A549 treated with DMSO at 1 μM for 4 hours (cell line): ENCODE measurements at places on chromosomes 11 and 22. TPM values are rescaled to one million over a fixed set of nuclear protein-coding genes. Genes with fewer than 3 reads are reported as not detected.

PANX2 gene
- 5.8 to 7.5 TPM (median 6.3 TPM) in 5 replicates for total RNA-seq

P2RX6 gene
- total RNA-seq: 0.56 to 0.94 TPM (median 0.86 TPM) in 5 replicates

APLNR gene
- 0.06 to 0.20 TPM (median 0.11 TPM) in 5 replicates for total RNA-seq

CASP5 gene
- not detected in 5 replicates for total RNA-seq

APOL4 gene
- 0.09 TPM in 1 of 5 replicates, not detected in the others for total RNA-seq

LAYN gene
- 4.2 to 6.0 TPM (median 5.6 TPM) in 5 replicates for total RNA-seq

C11orf97 gene
- not detected in 5 replicates for total RNA-seq

KRTAP5-9 gene
- not detected in 5 replicates for total RNA-seq

LRRC56 gene
- 0.40 to 0.70 TPM (median 0.55 TPM) in 5 replicates for total RNA-seq

SLC39A13 gene
- total RNA-seq: 40.9 to 50.4 TPM (median 47.0 TPM) in 5 replicates

PHETA2 gene
- not detected in 5 replicates for total RNA-seq

APOBEC3H gene
- total RNA-seq: 0.14 to 0.59 TPM (median 0.47 TPM) in 4 of 5 replicates, not detected in the other

DTX4 gene
- 4.6 to 5.4 TPM (median 5.3 TPM) in 5 replicates for total RNA-seq

SEC14L6 gene
- total RNA-seq: not detected in 5 replicates

MRGPRX1 gene
- total RNA-seq: not detected in 5 replicates

C1QTNF5 gene
- not detected in 5 replicates for total RNA-seq

DCHS1 gene
- total RNA-seq: 0.11 to 0.16 TPM (median 0.14 TPM) in 5 replicates

SULT4A1 gene
- not detected in 5 replicates for total RNA-seq

KLHL35 gene
- 0.57 to 1.4 TPM (median 1.2 TPM) in 5 replicates for total RNA-seq

IGLL1 gene
- total RNA-seq: not detected in 5 replicates

GPR83 gene
- 0.03 to 0.16 TPM (median 0.07 TPM) in 5 replicates for total RNA-seq

TP53I11 gene
- 37.5 to 46.6 TPM (median 41.9 TPM) in 5 replicates for total RNA-seq

GSTT2B gene
- total RNA-seq: 0.17 to 0.54 TPM (median 0.26 TPM) in 5 replicates

RTN4RL2 gene
- total RNA-seq: 75.3 to 131 TPM (median 110 TPM) in 5 replicates

RASSF10 gene
- total RNA-seq: 7.2 to 11.2 TPM (median 10.4 TPM) in 5 replicates

ST14 gene
- total RNA-seq: 0.06 to 0.25 TPM (median 0.09 TPM) in 5 replicates
